Panc1 (cell line): ENCODE measurements at places on chromosomes 12 and 14.

DNA sequence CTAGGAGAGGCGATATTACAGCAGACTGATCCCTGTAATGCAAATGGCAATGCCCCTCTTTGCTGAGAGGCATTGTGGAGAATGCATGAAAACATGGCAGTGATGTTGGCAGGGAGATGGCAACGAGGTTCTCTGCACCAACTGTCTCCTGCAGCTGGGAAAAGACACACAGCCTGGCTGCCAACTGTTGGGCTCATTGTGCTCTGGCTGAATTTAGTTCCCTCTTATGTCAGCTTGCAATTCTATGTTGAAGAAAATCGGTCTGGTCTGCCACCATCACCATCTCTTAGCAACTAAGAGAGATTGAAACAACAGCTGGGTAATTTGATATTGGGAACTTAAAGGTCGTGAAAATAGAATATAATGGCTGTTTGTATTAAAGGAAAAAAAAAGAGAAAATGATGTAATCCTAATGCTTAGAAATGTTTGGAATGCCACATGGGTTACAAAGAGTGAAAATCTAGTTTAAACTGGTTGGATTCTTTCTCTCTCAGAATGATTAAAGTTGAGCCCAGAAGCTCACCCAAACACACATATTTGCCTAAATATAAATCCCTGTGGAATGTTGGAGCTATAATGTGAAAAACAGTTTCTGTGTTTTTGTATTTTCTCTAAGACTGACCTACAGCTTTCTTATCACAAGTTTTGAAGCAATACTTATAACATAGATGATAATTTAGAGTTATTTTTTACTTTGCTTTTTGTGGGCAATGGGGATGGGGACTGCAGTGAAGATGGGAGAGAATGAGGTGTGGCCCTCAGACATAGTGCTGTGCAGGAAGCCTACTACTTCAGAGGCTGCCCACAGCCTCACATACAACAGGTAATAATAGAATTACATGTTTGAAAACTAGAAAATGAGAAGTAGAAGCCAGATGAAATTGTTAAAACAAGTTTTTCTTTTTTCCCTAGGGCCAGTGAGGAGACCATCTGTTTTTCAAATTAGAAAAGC is 143.7 kb downstream of the AKAP6 start:
- DNase-seq, result no peak

GRCh38 chr12:34292736-34293625 is 270.7 kb downstream of the ALG10 start:
- DNase-seq, result peak; percentile 20

DNA sequence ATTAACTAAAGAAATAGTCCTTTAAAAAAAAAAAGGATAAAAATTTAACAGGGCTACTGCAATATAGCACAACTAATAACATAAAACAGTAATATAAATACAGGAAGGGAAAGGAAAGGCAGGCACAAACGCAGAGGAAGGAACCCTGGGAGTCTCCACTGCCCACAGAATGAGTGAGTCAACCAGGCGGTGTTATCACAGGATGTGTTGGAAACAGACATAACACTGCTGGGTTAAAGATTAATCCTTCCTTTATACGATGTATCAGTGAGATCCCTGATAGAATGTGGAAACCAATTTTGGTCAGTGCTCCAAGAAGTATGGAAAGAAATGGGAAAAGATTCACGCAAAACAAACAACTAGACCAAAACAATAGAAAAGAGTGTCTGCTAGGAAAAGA is 47.9 kb downstream of the FGD6 start:
- DNase-seq, result no peak

DNA sequence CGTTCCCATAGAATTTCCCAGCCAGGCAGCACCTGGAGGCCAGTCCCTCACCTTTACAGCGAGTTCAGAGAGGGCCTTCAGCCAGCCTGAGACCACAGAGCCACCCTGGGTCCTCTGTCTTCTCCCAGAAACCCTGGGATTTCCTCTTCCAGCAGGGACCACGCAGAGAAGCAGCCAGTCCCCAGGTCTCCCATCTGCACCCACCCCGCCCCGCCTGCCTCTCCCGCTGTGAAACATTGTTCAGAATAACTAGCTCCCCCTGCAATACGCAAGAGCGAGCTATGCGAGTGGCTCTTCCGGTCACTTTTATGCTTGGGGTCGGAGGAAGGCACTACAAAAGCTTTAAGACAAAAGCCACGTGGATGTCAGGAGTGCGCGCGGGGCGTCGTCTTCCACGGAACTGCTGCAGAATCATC is 77.8 kb downstream of the SERPINA3 start:
- no peak for DNase-seq

- DNase-seq, result no peak
Observed at GRCh38 chr14:74442757-74443156, 16.7 kb upstream of the SYNDIG1L start.

- no peak for DNase-seq
Observed at GRCh38 chr14:61872452-61872851, 110.2 kb downstream of the SNAPC1 start.

DNA sequence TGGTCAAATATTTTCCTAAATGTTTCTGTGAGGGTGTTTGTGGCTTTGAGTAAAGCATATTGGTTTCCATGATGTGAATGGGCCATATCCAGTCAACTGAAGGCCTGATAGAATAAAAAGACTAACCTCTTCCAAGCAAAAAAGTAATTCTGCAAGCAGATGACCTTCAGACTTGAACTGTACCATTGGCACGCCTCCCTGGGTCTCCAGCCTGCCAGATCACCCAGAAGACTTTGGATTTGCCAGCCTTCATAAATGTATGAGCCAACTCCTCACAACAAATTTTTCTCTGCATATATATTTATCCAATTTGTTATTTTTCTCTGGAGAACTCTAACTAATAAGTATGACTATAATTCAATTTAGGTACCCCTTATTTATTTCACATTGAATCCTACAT is 190.3 kb downstream of the KIF21A start:
- no peak for DNase-seq

DNA sequence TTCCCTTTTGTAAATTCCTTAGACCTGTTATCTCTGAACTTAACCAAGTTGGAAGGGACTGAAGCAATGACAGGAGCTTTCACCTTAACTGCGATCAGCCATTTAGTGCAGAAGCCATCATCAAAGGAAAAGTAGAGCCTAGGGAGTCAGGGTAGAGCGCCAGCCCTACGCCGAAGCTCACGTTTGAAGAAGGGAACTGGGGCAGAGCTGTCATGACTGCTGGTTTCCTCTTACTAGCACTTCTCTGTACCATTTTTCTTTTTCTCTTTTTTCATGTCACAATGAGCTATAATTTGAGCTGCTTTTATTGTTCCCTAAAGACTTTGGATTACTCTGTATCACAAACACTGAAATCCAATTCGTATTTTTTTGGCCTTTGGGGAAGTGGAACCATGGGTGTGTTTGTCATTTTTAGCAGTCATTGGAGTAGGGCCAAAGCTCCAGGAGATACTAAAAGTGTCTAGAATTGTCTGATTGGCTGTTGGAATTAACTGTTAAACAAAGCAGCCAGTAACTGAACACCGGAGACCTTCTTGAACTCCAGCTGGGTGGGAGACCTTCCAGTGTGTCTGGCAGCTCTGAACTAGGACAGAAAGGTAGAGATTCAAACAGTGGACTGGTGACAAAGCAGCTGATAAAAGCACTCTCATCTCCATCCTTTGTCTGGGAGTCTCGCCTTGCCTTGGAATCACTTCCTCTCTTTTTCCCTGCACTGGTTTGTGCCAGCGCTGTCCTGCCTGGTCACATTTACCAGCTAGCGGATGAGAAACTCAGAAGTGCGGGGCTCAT is 9.1 kb downstream of the MTRFR start:
- no peak for DNase-seq

- DNase-seq, result no peak
Observed at GRCh38 chr12:79063258-79063657, 198.7 kb downstream of the SYT1 start.

- no peak for DNase-seq
Observed at GRCh38 chr14:81767266-81767995, 233.8 kb upstream of the SEL1L start.

DNA sequence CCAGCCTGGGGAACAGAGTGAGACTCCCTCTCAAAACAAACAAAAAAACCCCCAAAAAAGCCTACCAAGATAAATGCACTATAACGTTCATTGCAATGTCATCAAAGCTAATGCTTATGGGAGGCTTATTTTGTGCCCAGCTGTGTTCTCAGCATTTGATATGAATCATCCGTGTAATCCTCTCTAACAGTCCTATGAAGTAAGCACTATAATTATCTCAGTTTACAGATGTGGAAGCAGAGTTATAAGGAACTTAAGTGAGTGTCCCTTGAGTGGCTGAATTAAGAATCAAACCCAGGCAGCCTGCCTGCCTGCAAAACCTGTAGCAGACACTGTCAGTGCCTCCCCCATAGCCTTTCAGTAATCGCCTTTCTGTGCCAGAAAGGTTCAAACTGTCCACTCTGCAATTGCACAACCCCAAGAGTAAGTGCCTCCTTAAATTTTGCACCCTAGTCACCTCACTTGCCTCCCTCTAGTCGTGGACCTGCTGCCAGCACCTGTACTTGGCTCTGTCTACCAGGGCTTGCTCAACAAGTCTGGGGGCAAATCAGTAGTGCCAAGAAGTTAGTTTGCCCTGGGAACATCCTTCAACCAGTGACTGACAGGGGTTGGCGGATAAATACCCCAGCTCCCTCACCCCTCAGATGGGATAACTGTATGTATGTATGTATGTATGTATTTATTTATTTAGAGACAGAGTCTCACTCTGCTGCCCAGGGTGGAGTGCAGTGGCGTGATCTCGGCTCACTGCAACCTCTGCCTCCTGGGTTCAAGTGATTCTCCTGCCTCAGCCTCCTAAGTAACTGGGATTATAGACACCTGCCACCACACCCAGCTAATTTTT is 23.8 kb upstream of the PPP1CC start:
- no peak for DNase-seq

GRCh38 chr12:2273288-2273687 is 220.5 kb downstream of the CACNA1C start:
- no peak for DNase-seq

GRCh38 chr14:23663711-23664110 is 27.5 kb downstream of the DHRS2 start:
- DNase-seq, result no peak

DNA sequence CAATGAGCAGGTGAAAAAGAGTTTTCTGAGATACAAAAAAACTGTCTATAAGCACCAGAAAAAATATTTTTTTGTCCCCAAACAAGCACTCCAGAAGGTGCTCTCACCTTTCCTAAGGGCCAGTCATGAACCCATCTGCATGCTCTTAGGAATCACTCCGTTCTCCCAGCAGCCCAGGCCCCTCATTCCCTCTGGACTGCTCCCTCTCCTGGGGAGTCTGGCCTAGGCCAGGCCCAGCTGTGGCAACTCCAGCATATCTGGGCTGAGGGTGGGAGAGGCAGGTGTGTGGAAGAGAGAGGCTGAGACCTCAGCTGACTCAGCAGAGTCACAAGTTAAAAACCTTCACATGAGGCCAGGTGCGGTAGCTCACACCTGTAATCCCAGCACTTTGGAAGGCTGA is 54.6 kb downstream of the TRAFD1 start:
- no peak for DNase-seq

DNA sequence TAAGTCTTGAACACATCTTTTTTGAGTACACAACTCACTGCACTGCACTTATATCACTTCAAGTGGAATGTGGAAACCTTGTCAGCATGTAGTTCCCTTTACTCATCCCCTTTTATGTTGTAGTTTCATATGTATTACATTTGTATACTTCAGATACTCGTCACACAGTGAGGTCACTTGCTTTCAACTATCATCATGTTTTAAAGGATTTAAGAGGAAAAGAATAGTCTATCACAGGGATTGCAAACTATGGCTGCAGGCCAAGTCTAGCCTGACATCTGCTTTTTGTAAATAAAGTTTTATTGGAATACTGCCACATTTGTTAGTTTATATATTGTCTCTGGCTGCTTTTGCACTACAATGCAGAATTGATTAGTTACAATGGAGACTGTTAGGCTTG is 24.3 kb downstream of the CNOT2 start:
- no peak for DNase-seq

GRCh38 chr12:75704664-75705063 is 193.3 kb upstream of the KRR1 start:
- DNase-seq, result no peak

DNA sequence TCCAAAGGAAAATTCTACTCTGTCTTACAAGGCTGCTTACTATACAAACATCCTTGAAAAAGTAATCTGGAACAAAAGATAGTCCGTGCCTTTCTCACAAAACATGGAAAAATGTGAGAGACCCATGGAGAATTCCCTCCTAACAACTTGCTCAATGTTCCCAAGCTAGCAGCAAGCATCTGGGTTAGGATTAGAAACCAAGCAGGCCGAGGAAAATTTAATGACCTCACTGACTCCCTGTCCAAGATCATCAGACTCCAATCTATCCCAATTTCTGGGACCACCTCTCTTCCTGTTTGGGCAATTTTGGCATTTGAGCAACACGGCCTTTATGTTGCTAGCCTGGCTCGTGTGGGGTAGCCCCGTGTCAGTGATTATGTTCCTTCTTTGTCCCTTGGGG is 18.1 kb upstream of the GSG1 start:
- DNase-seq, result no peak

DNA sequence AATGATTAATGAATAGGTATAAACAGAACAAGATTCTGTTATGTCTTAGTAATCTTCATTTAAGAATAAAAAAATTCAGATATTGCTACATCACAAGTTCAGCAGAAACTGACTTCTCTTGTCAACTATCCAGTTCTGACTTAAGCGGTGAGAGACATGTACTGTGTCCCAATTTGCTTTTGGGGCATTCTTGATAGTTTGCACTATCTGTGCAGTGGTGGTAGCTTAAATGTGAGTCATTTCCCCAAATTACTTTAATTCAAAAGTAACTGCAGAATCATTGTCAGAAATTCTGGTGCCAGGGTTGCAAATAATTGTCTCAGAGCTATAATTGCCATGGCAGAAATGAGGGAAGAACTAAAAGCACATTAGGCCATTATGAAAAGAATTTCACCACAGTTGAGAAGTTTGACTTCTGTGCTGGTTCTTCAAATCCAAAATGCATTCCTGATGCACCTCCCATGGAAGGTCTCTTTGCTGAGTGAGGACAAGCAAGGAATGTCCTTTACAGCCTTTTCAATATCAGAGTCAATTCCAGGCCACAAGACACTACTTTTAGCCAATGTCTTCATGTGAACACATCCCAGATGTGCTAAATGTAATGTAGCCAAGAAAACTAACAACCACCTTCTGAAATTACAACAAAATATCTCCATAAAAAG is 304.7 kb downstream of the SSPN start:
- DNase-seq, result no peak

GRCh38 chr12:95117178-95117599 is 43.8 kb upstream of the NR2C1 start:
- DNase-seq, result no peak
